ENCODE measurements at places on chromosomes 6 and 20.

- DNase-seq: no peak
These were observed 256.2 kb downstream of the CLIC5 start for GRCh38 chr6:45759472-45759810.

DNA sequence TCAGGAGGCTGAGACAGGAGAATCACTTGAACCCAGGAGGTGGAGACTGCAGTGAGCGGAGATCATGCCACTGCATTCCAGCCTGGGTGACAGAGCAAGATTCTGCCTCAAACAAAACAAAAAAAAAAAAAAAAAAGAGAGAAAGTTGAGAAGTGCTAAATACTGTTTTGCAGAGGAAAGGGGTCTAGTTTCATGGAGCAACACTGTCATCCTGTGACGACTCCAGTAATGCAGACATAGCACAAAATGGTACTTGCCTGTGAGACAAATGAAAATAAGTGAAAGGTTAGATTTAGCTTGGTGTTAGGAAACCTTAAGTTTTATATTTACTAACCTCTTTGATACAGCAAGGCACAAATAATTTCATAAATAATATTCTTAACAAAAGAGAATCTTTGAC is 29.7 kb downstream of the CEP162 start:
- DNase-seq: no peak

DNA sequence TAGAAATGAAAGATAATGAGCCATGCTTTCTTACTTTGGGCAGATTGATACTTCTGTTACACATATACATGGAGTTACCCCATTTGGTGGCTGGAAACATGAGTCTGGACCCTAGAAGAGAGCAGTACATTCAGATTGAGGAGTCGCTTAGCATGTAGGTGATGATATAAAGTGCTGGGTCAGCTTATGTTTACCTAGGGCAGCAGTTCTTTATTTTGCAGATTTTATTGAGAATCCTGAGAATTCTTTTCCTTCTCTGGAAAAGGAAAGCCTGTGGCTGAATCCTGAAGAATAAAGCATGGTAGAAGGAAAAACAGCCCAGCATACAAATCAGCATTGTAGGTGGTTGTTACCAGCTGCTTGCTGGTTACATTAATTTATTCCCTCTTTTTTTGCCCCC is 91.2 kb downstream of the SMAP1 start:
- DNase-seq: no peak

DNA sequence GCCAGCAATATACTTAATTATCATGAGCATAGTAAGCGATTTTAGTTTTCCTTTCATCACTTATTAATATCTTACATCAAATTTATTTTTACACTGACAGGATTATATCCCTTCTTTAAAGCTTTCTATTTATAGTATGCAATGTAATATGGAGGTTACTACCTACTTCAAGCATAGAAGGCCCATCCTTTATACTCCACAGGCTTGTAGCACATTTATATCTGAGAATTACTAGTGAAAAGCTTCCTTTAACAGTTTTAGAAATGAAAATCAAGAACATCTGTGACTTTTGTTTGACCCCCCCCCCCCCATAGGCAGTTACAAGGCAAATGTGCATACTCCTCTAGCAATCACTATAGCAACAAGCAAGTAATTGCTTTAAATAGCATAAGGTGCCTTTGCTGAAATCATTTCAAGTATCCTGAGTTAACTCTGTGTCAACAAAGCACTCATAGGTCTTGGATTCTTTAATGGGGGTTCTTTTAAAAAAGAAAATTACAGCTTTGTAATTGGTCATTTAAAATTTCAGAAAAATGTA is 917.7 kb downstream of the PHF3 start:
- no peak for DNase-seq

DNA sequence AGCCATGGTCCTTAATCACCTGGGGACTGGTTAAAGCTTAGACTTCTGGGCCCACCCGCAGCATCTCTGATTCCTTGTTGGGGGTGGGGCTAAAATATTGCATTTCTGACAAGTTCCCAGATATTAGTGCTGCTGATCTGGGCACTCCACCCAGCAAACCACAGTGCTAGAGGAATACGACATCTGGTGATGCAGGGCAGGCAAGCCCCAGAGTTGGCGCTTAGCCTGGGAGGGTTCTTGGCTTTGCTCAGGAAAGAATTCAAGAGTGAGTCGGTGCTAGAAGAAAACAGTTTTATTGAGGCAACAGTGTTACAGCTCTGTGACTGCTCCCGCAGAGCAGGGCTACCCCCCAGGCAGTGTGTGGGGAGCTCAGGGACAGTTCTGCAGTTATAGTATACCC is 210.7 kb downstream of the TFAP2C start:
- no peak for DNase-seq

DNA sequence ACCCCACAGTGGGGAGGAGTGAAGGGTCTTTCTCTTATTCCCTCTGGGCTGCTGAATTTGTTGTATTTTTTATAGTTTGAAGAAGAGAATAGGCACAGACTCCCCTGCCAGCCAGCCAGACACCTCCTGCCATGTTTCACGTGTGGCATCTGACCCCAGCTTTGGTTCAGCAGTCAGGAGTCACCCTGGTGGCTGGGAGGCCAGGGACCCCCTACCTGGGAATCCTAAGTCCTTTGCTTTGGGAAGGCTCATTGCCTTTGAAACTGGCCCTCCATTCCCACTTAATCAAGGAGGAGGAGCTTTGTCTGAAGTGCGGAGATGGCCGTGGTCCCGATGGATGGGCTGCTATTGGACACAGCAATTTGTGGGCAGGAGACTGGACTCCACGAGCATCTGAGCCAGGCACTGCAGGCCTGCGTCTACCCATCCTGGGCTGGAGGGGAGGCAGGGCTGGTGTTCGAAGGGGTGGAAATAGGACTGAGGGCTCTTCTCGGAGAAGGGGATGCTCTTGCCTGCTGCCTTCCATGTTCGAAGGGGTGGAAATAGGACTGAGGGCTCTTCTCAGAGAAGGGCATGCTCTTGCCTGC is 196.1 kb downstream of the DLL1 start:
- DNase-seq: no peak

- DNase-seq: no peak
These were observed 35.2 kb upstream of the MLN start for GRCh38 chr6:33838983-33839382.

DNA sequence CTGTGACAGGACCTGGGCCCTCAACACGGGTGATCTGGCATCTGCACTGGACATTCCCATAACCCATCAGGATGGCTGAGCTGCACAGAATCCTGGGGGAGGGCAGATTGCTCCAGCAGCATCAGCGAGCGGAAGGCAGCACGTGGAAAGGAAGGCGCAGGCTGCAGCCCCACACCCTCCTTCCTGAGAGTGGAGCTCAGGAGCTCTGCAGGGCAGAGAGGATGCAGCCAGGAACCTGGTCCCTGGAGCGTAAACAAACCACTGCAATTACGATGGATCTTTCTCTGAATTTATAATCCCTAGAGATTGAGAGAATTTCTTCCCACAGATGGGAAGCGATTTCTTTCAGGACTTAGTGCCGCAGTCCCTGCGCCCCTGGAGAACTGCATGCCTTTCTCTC is 39.7 kb upstream of the EMILIN3 start:
- DNase-seq: no peak

DNA sequence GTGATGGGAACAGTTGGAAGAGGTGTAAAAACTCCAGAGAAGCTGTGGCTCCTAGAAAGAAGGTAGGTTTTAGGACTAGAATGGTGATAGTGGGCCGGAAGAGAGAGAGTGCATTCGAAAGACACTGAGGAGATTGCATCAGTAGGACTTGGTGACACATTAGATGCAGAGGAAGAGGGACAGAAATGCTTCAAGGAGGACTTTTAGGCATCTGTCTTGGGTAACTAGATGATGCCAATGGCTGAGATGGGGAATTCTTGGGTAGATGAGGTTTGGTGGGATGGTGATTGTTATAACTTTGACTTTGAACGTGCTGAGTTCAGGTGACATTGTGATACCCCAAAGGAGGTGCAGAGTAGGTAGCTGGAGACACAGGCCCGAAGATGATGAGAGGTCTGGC is 196.5 kb downstream of the GMPR start:
- DNase-seq: no peak

DNA sequence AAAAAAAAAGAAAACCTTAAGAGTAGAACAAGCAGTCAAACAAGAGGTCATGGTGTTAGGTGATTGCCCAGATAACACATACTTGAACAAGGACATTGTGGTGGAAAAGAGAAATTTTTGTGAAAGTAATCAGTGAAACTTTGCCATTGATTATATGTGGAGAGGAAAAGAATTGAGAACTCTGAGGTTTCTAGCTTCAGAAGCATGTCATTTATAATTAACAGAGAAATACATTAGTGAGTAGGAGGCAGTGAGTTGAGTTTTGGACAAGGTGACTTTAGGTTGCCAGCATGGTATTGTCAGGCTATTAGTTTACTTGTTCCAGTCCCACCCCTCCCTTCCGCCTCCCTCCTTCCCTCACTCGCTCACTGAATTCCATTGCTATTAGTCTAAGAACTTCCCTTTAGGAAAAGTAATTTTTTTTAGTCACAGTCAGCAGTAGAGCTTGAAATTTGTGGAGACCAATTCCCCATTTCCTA is 17.2 kb downstream of the TAB2 start:
- no peak for DNase-seq

- DNase-seq: no peak
These were observed 41.8 kb downstream of the GPR63 start for GRCh38 chr6:96795481-96795880.

GRCh38 chr20:37726321-37726720 is 32.5 kb downstream of the CTNNBL1 start:
- DNase-seq: no peak

DNA sequence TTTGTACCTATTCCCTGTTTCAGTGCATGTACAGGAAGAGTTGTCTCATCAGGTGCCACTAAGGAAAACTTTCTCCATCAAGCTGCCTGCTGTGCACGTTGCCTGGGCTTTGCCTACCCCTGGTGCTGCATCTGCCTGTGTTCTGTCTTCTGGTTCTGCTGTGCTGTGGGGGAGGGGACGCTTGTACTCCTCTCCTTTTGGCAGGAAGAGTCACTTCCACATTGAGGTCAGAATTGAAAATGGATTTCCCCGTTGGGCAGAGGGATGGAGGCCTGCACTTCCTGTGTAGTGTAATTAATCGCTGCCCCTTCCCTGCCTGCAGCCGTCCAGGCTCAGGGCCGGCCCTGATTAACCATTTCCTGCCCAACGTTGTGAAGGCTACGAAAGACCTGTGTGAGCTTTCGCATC is 153.3 kb downstream of the SCML4 start:
- no peak for DNase-seq

DNA sequence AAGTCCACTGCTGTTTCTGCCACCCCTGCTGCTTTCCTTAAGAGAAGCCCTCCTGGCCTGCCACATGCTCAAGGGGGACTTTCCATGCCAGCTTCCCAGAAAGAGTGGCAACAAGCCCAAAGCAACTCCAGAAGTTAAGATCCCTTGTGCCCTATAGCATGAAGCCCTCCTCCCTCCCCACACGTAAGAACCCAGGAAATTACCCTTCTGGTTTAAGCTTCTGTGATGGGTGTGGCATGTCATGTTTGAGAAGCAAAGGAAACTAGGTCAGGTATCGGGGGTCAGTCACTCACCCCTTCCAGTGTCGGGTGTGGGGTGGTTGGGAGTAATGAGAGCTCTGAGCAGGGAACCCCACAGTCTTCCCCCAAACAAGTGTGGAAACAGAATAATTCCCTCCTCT is 196.1 kb downstream of the LRFN2 start:
- no peak for DNase-seq

DNA sequence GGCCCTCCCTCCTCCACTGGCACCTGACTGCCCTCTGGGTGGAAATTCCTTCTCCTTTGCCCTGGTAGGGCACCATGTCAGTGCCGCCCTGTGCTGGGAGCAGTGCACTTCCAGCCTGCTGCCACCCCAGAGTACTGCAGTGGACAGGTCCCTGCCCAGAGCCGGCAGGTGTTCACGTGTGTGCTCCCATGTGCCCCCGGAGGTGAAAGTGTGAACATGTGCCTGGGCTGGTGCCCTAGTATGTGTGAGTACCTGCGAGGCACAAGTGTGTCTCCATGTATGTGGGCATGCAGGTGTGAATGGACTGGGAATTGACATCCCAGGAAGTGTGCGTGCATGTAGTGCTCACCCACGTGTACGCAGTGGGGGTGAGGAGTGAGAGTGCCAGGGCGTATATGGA is 29.4 kb downstream of the SDCBP2 start:
- peak; percentile 17 for DNase-seq

DNA sequence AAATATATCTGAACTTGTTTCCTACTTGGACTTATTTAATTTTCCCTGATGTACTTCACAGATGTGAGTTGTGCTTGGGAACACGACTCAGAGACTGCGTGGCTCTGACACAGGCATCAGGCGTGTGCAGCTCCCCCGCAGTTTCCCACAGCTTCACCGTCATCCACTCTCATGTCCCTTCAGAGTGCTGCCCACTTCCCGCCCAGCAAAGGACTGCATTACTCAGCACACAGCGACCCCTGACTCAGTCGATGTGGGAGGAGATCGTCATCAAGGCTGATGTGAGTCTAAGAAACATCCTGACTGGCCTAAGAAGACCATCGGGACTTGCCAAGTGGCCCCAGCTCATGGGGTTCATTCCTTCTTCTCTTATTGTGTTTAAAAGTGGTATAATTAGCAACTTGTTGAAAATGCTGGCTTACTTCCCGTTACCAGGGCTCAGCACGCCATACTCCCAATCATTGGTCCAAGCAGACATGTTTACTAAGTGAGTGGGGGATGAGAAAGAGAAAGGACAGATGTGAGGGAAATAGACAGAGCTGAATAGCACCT is 539.4 kb upstream of the JARID2 start:
- DNase-seq: peak; percentile 58

Data from stimulated activated CD4-positive, alpha-beta T cell treated with anti-CD3 and anti-CD28 coated beads, TNF-alpha, amount 100 ng/mL, for 4 hours (primary cell).